Small intestine (tissue), 16 donors: ENCODE measurements at places on chromosomes 6 and 20. TPM values are rescaled to one million over a fixed set of nuclear protein-coding genes. Genes with fewer than 3 reads are reported as not detected.

TRIM10 gene
- polyA plus RNA-seq = 1.4 TPM

SMLR1 gene
- 48.1 TPM for polyA plus RNA-seq

GRCh38 chr6:168441434-168442391, 729 bp downstream of the SMOC2 start:
- DNase-seq = peak; percentile 43

GRCh38 chr20:21325296-21325695, 22.2 kb downstream of the XRN2 start:
- no peak for DNase-seq

DNA sequence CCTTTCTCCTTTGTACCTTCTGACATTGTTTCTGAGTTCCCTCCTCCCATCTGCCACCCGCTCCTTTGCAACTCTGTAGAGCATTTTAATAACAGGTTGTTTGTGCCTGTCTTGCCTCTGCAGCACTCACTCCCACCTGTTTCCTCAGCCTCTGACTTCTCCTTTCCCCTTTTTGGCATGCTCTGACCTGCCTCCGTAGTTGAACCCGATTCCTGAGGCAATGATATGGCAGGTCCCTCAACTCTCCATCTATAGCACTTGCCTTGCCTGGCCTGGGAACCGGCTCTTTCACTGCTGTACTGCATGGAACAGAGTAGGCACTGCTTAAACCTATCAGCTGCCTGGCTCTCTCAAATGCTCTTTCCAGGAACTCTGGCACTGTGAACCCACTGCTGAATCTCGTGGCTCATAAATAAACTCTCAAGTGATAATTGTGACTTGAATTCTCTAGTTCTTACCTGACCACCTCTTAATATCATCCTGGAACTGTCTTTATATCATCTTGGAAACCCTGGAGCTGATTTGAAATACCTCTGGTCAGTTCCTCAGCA, 50.3 kb downstream of the UTRN start:
- DNase-seq = no peak

DNA sequence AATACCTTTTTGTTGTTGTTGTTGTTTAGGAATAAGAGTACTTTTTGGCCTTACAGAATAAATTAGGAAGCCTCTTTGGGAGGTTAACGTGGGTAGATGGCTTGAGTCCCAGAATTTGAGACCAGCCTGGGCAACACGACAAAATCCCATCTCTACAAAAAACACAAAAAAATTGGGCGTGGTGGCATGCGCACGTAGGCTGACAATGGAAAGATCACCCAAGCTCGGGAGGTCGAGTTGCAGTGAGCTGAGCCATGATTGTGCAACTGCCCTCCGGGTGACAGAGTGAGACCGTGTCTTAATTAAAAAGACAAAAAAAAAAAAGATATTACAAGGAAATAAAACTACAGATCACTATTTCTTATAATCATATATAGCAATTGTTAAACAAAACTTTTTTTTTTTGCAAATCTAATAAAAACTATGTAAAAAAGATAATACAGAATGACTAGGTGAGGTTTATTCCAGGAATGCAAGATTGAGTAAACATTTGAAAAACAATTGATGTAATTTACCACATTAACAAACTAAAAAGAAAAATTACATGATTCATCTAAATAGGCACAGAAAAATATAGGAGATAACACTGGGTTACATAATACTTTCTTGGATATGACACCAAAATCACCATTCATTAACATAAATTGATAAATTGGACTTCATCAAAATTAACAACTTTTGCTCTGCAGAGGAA, 43.6 kb upstream of the ASCC3 start:
- no peak for DNase-seq
